ENCODE measurements at places on chromosomes 2 and 18.

GRCh38 chr2:55581874-55582547, 35.4 kb downstream of the PPP4R3B start:
- DNase-seq: no peak

DNA sequence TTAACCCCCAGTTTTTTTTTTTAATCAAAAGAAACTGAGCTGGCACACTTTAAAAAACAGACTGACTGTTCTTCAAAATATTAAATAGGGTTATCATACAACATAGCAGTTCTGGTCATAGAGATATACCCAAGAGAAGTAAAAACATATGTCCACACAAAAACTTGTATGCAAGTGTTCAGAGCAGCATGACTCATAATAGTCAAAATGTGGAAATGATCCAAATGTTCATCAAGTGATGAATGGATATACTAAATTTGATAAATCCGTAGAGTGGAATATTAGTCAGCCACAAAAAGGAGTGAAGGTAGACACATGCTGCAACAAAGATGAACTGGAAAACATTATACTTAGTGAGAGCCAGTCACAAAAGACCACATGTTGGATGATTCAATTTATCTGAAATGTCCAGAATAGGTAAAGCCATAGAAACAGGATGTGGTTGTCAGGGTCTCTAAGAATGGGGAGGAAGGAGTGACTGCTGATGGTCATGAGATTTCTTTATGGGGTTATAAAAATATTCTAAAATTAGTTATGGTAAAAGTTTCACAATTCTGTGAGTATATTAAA, 5.1 kb downstream of the SMIM21 start:
- DNase-seq: no peak

- no peak for DNase-seq
These were observed 263.8 kb downstream of the HNMT start for GRCh38 chr2:138228101-138228500.

- no peak for DNase-seq
These were observed 132.0 kb downstream of the ZNF804A start for GRCh38 chr2:184730288-184730687.

DNA sequence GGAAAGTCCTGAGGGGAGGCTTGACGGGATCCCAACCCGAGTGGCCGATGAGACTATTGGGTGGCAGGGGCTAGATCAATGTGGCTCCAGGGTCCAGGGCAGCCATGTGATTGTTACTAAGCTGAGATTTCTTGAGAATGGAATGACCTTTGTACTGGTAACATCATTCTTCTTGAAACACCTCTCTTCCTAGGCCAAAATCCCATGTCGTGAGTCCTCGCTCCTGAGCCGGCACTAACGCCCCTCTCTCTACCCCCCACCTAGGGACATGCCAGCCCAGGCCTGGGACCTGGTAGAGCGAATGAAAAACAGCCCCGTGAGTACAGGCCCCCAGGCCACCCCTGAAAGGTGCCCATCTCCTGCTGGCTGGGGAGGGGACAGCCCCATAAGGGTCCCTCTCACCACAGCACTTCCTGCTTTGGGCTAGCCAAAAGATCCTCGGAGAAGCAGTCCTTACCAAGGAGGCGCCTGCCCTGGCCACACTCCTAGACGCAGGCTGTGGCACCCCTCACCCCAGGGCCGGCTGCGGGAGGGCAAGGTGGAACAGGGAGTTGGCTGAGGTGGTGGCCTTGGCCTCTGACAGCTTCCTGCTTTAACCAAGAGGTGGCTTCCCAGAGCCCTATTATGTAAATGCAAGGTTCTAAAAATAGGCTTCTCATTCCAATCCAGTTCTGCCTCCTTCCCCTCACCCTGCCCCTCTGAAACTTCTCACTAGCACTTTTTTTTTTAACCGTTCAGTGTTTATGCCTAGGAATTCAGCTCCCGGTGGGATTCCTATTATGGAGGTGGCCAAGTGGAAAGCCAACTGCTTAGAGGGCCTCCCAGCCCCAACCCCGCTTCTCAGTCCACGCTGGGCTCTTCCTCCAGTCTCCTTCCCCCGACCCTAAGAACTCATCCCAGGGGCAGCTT, 126.6 kb upstream of the PPP1CB start:
- DNase-seq: no peak

DNA sequence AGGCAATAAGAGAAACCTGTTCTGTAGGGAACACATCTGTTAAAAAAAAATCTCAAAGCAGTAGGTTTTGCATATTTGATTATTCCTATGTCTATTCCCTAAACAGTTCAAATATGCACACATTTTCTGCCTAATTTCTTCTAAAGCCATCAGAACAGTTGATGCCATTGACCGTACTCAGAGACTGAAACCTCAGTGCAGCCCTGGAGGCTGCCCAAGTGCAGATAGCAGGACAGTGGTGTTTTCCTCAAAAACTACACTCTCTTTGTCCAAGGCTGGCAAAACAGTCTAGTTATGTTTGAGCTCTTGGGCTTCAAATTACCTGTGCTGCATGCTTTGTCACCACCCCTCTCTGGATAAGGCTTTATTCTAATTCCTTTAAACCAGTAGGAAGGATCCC, 23.3 kb upstream of the NFE2L2 start:
- no peak for DNase-seq

DNA sequence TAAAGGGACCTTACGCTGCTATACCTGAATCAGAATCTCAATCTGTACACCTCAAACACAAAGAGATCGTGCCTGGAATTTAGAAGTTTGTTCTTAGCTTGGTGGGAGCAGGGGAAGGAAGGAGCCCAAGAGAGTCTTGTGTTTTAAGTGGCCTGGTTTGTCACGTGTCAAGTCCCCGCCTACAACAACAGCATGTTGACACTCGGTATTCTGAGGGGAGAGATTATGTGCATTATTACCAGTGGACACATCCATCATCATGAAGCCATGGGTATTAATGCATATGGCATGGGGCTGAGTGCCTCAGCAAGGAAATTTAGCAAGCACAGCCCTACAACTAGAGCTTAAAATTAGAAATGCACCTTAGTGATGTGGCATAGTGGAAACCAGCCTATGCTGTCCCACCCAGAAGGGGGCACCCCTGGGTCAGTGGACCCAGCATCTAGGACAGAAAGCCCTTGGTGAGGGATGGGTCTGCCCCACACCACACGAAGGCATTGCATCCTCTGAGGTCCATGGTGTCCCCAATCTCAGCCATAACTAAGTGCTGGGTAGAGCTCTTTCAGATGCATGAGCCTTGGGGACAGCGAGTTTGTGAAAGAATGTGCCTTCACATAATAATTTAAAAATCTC, 138.7 kb downstream of the MGAT5 start:
- no peak for DNase-seq

DNA sequence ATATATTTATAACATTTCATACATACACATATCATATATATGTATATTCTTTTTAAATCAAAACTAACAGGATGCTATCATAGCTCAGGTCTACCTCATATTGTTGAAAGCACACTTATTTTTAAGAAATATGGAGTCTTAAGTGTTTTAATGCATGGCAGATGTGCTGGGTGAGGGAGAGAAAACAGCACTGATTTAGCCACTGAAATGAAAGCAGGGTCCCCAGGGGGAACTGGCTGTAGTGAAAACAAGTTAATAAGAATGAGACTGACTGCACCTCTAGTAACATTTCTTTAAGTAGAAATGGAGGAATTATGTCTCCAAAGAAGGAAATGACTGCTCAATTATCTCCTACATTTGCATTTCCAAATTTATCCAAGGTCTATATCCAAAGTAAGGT, 857.8 kb downstream of the DCDC2C start:
- no peak for DNase-seq

GRCh38 chr2:180040146-180040925, 33.2 kb upstream of the CWC22 start:
- no peak for DNase-seq

GRCh38 chr18:37188016-37188791, 359.3 kb downstream of the KIAA1328 start:
- no peak for DNase-seq

Data from anterior cingulate cortex (tissue), 58 donors.